ENCODE measurements at places on chromosomes 16 and 17. TPM values are rescaled to one million over a fixed set of nuclear protein-coding genes. Genes with fewer than 3 reads are reported as not detected.

DNA sequence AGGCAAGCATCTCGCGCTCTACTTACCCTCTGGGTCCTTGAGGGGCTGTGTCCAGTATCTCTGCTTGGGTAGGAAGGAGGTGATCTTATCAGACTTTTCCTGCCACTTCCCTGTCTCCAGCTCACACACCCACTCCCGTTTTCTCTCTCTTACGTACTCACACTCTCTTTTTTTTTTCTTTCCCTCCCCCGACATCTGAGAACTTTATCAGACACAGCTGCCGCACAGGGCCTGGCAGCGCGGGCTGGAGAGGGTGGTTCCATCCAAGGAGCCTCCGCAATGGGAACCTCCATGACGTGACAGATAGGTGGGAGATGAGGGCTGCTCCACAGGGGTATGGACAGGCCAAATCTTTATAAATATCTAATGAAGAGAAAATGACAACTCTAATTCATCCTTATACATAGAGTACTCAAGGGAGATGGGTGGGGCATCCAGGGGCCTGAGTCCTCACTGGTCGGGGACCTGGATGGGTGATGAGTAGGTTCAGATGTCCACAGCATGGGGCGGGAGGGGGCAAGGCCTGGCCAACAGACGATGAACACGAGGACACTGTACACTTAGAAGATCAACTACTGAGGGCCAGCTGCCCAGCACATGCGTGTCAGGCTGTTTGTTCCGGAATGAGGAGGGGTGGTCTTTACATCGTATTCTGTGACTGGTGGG lies 23.3 kb downstream of the MINK1 start:
- peaks cover 8% of the 10 kb centered on the region for H3K36me3 ChIP-seq
- H3K27ac ChIP-seq, result no peak overlapping the region
- DNase-seq, result no peak
- no peaks in the 10 kb centered on the region for H3K27me3 ChIP-seq
- H3K4me3 ChIP-seq, result no peak overlapping the region

DNA sequence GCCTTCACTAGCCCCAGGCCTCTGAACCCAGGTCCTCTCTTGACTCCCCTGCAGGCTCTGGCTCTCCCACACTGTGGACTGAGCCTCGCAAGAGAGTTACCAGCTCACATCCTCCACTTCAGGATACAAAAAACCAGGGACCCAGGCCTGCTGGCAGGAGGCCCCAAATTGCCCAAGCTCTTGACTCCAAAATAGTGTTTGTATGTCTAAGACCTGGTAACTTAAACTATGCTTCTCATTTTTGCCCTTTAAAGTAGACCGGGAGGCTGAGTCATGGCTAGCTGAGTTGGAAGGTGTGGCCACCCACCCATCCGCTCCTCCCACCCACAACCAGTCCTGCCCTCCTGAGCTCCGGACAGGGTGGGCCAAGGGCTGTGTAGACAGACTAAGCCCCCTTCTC lies 250.0 kb downstream of the SOX9 start:
- no peaks in the 10 kb centered on the region for H3K4me1 ChIP-seq
- H3K27ac ChIP-seq, result no peak overlapping the region

GRCh38 chr16:49664221-49665215 lies 191.4 kb downstream of the ZNF423 start:
- no peak overlapping the region for H3K4me3 ChIP-seq
- no peaks in the 10 kb centered on the region for H3K36me3 ChIP-seq
- H3K27me3 ChIP-seq, result no peaks in the 10 kb centered on the region

DNA sequence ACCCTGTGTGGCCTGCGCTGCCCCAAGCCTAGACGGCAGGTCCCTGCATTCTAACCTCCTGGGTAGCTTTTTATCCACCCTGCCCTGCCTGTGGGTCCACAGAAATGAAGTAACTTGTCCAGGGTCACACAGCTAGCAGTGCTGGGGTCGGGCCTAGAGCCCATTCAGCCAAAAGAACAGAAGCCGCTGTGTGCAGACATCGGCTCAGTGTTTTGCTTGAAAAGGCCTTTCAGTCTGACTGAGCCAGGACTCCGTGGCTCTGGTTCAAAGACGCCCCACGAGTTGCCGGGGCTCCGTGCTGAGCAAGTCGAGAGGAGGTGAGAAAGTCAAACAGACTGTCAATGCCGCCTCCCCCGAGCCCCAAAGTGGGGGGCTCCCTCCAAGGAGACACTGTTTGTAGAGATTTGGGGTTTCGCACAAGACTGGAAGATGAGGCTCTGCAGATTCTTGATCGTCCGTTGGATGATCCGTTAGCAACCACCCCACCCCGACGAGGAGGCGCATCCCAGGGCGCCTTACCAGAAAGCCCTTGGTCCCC lies 226.2 kb downstream of the NTN1 start:
- no peaks in the 10 kb centered on the region for H3K36me3 ChIP-seq
- no peak for DNase-seq
- H3K4me1 ChIP-seq, result no peaks in the 10 kb centered on the region
- no peak overlapping the region for H3K27ac ChIP-seq
- H3K27me3 ChIP-seq, result no peaks in the 10 kb centered on the region

GRCh38 chr16:57810197-57811031 lies 8.1 kb upstream of the KIFC3 start:
- H3K4me3 ChIP-seq, result no peak overlapping the region
- DNase-seq, result no peak
- peak overlapping the region; percentile 84 for H3K27ac ChIP-seq
- peaks cover 58% of the 10 kb centered on the region for H3K4me1 ChIP-seq
- no peaks in the 10 kb centered on the region for H3K36me3 ChIP-seq

- H3K27me3 ChIP-seq, result no peaks in the 10 kb centered on the region
- H3K36me3 ChIP-seq, result no peaks in the 10 kb centered on the region
- no peak overlapping the region for H3K4me3 ChIP-seq
Observed at GRCh38 chr16:47519037-47519436, 57.9 kb downstream of the PHKB start.

DNA sequence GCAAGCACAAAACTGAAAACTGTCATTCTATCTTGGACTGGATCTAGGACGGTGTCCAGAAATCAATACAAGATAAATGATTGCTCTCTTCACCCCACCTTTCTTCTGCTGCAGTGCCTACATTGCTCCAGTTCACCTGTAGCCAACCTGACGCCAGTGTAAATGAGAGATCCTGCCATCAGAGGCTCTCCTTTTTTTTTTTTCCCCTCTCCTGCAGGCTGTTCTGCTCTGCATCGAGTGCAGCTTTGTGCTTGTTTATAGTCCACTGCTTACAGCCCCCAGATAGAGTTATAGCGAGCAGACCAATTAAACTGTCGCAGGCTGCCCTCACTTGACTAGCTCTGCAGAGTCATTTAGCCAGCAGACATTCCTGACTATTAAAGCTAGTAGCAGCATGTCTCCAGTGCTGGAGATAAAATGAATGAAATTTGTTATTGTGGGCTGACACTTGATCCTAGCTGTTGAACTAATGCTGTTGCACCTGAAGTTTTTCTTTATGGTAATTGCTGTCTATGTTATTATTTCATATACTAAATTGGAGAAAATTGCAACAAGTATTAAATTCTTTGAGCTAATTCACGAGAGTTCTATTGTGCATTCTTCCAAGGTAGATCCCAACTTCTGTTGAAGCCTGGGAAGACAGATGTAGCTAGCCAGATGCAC lies 257.1 kb downstream of the FTO start:
- H3K36me3 ChIP-seq, result no peaks in the 10 kb centered on the region
- no peak overlapping the region for H3K4me3 ChIP-seq
- no peaks in the 10 kb centered on the region for H3K4me1 ChIP-seq
- H3K27ac ChIP-seq, result no peak overlapping the region

GRCh38 chr16:85712801-85713200 lies 24.0 kb upstream of the GINS2 start:
- no peaks in the 10 kb centered on the region for H3K36me3 ChIP-seq
- H3K27ac ChIP-seq, result no peak overlapping the region
- no peak overlapping the region for H3K4me3 ChIP-seq
- no peaks in the 10 kb centered on the region for H3K4me1 ChIP-seq

- no peak for DNase-seq
- no peaks in the 10 kb centered on the region for H3K36me3 ChIP-seq
- no peak overlapping the region for H3K27ac ChIP-seq
- no peaks in the 10 kb centered on the region for H3K4me1 ChIP-seq
- peaks cover 11% of the 10 kb centered on the region for H3K27me3 ChIP-seq
Observed at GRCh38 chr17:8619294-8619693, 11.2 kb downstream of the MYH10 start.

DNA sequence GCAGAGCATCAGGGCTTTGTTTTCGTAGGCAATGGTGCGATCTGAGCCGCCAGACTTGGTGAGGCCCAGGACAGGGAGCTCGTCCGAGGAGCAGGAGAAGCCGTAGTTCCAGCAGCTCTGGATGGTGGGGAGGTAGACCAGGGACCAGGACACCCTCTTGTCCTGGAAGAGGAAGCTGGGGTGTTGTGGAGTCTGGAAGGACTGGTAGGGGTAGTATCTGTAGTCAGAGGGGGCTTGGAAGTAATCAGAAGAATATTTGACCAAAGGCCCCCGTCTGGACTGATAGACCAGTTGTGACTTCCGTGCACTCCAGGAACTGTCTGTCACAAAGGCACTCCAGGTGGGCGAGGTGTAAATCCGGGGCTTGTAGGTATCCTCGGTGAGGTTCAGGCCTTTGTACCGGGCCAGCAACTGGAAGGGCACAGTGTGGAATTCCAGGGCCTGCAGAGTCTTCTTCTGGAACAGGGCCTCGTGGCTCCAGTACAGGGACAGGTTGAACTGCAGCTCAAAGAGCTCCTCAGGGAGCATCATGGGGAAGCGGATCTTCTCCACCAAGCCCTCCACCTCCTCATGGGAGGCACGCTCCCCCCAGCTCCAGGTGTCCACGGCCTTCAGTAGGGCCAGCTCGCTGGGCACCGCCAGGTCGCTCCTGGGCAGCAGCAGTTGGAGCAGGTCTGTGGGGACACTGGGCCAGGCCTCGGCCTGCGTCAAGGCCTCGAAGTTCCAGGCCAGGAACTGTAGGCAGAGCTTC lies 7.8 kb downstream of the LGALS3BP start:
- no peaks in the 10 kb centered on the region for H3K4me1 ChIP-seq
- H3K36me3 ChIP-seq, result peaks cover 46% of the 10 kb centered on the region
- no peak overlapping the region for H3K27ac ChIP-seq
- DNase-seq, result no peak
- no peak overlapping the region for H3K4me3 ChIP-seq

- H3K4me1 ChIP-seq, result peaks cover 77% of the 10 kb centered on the region
- H3K27ac ChIP-seq, result peak overlapping the region; percentile 94
- peaks cover 42% of the 10 kb centered on the region for H3K27me3 ChIP-seq
- H3K36me3 ChIP-seq, result no peaks in the 10 kb centered on the region
Observed at GRCh38 chr17:14302091-14302430, 1.2 kb downstream of the HS3ST3B1 start.

DNA sequence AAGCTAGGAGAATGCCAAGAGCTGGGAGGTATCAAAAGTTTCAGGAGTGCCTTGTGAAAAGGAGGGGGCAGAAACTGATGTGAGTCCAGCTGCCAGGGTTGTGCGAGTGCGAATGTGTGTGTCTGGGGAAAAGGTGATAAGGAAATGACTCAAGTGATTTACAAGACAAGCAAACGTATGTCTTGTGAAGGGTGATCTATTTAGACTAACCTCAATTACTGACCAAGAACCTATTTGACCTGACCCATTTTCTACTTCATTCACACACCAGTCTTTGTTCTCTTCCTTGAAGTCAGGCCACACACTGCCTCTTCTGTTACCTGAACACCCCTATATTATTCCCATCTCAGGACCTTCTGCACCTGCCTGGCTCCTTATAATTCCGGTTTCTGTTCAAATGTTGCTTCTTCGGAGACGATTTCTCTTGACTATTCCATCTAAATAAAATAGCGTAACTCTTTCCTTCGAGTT lies 1.0 kb downstream of the GDE1 start:
- H3K4me1 ChIP-seq, result peaks cover 30% of the 10 kb centered on the region
- no peak for DNase-seq
- H3K27me3 ChIP-seq, result no peaks in the 10 kb centered on the region

DNA sequence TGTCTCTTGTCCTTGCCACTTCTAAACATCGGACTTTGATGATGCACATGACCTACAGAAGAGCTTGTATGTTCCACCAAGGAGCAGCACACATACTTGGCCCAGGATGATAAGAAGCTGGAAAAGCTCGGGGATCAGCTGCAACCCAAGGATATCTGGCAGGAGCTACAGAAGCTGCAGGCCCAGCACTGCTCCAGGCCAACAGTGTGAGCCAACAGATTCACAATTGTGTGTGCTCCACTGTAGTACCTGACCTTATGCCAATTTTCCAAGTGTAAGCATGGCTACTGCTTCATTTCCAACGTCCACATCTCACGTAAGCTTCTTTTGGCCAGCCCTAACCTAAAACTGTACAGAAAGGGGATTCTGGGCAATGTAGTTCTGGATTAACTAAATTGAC lies 83.4 kb downstream of the COX10 start:
- H3K27me3 ChIP-seq, result no peaks in the 10 kb centered on the region
- H3K4me1 ChIP-seq, result no peaks in the 10 kb centered on the region
- no peak overlapping the region for H3K4me3 ChIP-seq
- DNase-seq, result no peak
- H3K36me3 ChIP-seq, result no peaks in the 10 kb centered on the region

DNA sequence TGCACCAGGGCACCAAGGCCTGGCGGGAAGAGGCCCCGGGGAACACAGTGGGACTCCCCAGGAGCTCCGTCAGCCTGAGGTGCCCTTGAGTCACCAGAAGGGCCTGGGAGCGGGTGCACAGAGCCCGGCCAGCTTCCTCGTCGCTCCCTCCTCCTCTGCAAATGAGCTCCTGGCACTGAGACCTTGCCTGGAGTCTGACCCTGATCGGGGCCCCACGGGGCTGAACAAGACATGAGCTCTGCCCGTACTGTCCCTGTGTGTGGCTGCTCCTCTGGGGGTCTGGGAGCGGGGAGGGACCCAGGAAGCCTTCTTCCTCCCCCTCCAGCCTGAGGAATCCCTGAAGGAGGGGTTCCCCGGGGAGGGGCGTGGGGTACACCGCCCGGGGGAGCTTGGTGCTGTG lies 36.4 kb upstream of the SSTR5 start:
- H3K27me3 ChIP-seq, result no peaks in the 10 kb centered on the region
- DNase-seq, result no peak
- H3K36me3 ChIP-seq, result no peaks in the 10 kb centered on the region

DNA sequence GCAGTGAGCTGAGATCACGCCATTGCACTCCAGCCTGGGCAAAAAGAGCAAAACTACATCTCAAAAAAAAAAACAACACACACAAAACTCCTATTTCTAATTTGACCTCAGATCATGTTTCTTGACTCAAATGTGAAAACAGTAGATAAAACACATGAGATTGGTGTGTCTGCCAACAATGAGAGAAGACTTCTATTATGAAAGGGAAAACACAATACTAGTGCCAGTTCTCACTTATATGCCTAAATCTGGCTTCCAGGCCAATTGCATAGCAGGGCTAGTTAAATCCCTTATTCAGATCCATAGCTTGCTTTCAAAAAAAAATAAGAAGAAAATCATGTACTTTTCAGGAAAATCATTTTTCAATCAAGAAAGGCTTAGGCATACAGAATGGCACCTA lies 39.4 kb downstream of the AP1G1 start:
- H3K36me3 ChIP-seq, result peaks cover 82% of the 10 kb centered on the region
- no peaks in the 10 kb centered on the region for H3K4me1 ChIP-seq
- no peak for DNase-seq
- no peak overlapping the region for H3K4me3 ChIP-seq

AOC3 gene
- total RNA-seq, result 56.6 TPM

PPP1R27 gene
- not detected for total RNA-seq

ZP2 gene
- total RNA-seq, result not detected

GDPD1 gene
- 2.8 TPM for total RNA-seq

SP6 gene
- total RNA-seq, result 0.79 TPM

STH gene
- total RNA-seq, result not detected

KRTAP2-2 gene
- total RNA-seq, result not detected

ACE gene
- 51.2 TPM for total RNA-seq

CDRT15L2 gene
- total RNA-seq, result not detected

Data from left lung (tissue), 14 donors.